Activated T-helper 9 cell treated with anti-CD3 and anti-CD28 coated beads, Interleukin-2, amount 50 U/mL, for 16 hours (primary cell): ENCODE measurements at places on chromosomes 3 and 15.

DNA sequence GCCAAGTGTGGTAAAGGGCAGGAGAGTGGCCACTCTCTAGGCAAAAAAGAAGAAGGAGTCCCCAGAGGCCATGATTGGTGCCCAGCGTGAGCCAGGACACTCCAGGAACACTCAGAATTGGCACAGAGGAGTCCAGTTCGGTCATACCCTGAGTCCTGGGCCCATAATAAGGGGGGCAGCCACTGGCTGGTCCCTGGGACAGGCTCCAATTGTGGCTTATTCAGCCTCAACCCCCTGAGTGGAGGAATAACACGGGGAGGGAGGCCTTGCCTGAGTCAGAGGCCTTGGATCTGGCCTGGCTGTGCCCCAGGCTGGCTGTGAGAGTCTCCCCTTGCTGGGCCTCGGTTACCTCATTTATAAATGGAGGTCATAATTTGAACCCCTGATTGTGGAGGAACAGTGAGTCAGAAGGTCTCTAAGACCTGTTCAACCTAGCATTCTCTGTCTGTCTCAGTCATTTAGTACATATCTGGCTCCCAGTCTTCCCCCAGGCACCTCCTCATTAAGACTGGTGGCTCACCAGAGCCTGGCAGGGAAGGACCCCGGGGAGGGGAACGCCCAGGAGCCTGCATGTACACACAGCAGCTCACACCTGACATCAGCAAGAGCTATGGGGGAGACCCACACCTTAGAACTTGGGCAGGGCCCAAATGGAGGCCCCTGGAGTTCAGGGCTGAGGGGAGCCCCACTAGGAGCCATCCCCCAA, 95.9 kb upstream of the ATP2B2 start:
- no peak for DNase-seq

DNA sequence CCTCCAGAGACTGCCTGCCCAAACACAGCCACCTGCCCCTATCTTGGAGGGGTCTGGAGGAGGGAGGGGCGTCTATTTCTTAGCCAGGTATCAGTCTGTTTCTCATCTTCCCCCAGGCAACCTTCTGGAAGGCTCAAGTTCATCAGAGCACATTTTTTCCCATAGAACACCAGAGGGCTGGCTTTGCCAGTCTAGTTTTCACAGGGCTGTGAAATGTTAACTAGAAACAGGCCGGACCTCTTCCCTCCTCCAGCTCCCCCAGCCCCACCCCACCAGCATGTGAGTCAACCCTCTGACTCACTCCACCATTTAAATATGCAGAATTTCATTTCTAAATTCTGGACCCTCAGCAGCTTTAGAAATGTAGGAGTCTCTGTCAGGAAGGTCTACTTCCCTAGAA, 66.9 kb downstream of the SLCO2A1 start:
- DNase-seq: no peak

DNA sequence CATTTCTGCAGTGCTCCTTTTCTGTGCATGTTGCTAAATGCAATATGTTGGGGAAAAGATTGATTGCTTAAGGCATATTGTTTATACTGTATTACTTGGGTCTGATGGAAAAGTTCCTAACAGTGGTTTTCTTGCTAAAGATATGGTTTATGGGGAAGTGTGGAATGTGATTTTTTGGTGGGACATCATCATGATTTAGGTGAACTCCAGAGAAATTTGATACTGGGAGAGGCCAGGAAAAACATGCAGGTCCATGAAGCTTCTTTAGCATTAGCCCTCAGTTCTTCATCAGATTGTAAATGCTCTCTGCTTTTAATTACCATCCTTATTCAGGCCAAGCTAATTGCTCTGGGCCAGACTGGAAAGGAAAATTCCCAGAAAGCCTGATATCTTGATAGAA, 147.5 kb downstream of the LRTM1 start:
- no peak for DNase-seq

DNA sequence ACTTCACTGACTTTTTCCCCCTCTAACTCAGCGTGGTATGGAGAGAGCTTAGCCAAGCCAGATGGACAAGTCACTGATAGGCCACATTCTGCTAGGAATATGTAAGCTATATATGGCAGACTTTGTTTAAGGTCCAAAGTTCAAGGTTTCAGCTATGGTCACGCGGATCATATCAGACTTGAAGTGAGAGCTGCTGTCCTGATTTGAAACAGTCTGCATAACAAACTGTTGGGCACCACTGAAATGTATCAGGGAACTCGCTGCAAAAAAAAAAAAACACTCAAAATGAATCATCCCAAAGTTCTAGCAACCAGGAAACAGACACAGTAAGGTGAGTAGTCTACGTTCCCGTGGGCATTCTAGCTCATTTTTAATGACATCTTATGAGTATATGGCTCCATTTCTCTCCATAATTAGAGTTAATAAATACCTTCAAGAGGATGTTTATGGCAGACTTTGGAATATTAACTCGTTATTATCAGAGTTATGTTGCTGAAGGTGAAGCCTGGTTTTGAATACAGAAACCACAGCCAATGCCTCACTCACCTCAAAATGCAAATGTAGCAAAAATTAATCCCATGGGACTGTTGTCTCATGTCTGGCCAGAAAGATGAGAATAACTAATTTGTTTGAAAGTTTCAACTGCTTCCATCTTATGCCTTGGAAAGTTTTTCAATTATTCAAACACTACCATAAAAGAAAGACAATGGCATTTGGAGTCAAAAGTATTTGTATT, 12.3 kb downstream of the DPH3 start:
- DNase-seq: no peak

DNA sequence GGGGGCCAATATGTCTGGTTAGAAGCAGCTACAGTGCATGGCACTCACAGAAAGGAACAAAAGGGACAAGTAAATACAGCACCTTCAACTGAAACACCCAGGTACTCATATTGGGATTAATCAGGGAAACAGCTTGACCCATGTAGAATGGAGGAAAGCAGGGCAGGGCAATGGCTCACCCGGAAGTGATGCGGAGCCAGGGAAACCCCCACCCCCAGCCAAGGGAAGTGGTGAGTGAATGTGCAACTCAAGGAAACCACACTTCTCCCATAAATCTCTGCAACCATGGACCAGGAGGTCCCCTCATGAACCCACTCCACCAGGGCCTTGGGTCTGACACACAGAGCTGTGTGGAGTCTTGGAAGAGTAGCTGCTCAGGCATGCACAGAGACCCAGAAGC, 117.1 kb downstream of the MTHFS start:
- no peak for DNase-seq
